ENCODE measurements at places on chromosomes 3 and 15.

DNA sequence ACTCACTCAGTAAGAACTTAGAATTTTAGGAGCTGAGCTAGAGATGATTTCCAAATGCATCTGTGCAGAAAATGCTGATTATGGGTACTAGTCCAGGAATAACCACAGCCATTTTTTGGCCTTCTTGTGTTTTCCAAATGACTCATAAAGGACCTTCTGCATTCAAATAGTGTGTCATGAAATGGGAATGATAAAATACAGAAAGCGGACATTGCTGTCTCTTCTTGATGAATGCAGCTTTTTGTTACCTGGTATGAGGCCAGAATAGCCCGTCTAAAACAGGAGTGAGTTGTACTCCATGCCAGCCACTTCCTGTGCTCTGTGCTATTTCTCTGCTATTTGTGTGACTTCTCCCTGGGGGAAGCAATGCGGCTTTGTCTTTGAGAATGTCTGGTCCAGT lies 20.5 kb upstream of the FRMD5 start:
- DNase-seq, result no peak

GRCh38 chr15:39317225-39317624 lies 263.7 kb upstream of the THBS1 start:
- no peak for DNase-seq

GRCh38 chr3:142875583-142876207 lies 13.2 kb downstream of the PCOLCE2 start:
- DNase-seq, result no peak

DNA sequence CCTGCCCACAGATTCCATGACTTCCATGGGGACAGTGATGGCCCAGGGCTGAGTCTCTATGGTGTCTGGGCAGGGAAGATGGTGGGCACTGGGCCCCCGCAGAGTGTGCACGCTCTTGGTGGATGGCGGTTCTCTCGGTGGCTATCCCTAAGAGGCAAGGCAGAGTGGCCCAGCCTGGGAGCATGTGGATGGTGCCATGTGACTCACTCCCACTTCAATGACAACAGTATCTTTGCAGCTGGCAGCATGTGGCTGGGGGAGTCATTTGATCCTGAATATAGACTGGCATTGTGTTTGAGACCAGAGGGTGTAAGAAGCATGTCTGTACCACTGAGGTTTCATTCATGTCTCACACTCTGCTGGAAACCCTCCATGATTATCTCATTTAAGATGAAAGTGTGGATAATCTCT lies 101.2 kb downstream of the CORO2B start:
- no peak for DNase-seq

- no peak for DNase-seq
Observed at GRCh38 chr3:64093825-64094712, 70.8 kb upstream of the PSMD6 start.

DNA sequence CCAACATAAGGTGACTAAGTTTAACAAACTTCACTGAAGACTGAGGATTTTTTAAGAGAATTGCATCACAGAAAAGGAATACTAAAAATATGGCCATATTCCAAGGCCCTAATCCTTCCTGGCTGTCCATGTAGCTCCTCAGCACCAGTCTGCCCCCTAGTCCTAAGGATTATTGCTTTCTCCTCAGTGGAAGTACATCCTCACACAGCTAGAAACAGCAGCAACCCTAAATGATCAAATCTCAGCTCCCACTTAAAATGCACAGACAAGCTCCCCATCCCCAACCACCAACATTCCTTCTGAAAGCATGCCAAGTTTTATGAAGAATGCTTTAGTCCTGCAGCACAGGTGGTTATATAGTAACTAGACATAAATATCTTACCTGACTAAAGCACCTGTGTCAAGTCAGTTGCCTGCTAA lies 14.7 kb downstream of the ST3GAL6 start:
- no peak for DNase-seq

- DNase-seq, result no peak
Observed at GRCh38 chr3:30597131-30597768, 9.2 kb upstream of the TGFBR2 start.

DNA sequence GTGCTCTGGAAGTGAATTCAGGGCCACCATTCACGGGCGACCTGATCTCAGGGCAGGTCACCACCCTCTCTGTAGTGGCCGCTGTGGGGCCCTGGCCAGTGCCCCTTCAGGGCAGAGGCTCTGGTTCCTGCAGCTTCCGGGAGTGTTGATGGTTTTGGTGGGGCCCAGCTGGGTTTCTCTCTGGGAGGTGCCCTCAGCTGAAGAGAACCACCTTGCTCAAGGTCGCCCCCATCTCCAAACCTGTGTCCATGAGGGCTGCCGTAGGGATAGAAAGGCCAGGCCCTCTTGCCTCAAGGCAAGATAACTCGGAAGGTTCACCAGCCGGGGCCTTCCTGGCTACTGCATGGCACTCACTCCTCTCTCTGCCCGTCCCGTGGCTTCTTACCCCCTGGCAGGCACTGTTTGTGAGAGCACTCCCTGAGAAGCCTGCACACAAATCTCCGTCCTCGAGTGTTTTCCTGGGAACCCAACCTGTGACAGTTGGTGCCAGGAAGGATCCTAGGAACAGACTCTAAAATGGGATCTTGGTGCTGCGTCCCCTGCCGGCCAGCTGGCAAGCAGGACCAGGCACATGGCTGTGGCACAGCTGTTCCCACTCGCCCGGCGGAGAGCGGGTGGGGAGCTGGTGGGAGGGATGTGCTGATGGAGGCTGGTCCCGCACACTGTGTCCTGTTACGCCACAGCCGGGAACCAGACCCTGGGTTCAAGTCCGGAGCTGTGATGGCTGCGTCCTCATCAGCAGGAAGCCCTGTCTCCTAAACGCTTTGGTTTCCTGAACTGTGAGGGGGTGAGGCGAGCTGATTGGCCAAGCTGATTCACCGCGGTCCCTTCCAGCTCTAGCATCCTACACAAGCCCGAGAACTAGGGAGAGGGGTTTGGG lies 23.2 kb upstream of the PIGZ start:
- no peak for DNase-seq

- DNase-seq, result no peak
Observed at GRCh38 chr3:169199283-169199682, 464.2 kb downstream of the MECOM start.

GRCh38 chr3:71466483-71466882 lies 117.0 kb downstream of the FOXP1 start:
- no peak for DNase-seq

GRCh38 chr3:124360155-124360554 lies 368.2 kb upstream of the ROPN1 start:
- DNase-seq, result no peak

DNA sequence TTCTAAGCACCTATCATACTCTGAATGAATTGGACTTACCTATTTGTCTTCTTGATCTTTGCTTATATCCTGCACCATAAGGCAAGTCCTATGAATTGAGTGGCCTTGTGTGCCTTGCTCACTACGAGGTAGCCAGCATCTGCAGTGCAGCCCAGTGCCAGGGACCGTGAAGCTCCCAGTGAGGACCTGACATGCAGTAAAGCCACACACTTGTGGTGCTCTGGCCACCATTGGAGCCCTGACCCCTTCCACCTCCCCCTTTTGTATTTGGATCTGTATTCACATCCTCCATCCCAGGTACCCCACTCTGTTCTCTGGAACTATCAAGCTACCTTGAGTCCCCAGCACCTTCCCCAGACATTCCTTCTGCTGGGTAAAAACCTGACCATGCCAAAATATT lies 52.1 kb downstream of the BSN start:
- DNase-seq, result no peak

GRCh38 chr3:129636082-129636481 lies 29.6 kb upstream of the PLXND1 start:
- no peak for DNase-seq

DNA sequence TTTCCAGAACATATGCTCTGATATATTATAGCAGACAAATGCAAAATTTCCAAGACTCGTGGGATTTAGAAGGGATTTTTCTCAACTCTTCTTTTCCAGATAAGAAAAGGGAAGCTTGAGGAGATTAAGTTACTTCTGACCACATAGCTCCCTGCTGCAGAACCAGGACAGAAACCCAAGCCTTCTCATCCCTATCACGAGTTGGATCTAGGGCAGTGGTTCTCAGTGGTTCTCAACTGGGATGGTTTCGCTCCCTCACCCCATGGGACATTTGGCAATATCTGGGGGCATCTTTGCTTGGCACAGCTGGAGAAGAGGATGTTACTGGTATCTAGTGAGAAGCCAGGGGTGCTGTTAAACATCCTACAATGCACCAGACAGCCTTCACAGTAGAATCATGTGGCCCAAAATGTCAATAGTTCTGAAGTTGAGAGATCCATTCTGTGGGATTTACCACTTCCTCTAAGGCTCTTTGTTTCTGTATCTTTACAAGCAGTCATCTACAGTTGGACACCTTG lies 64.2 kb downstream of the LIPC start:
- no peak for DNase-seq

- DNase-seq, result no peak
Observed at GRCh38 chr15:39792025-39792843, 9.6 kb upstream of the FSIP1 start.

DNA sequence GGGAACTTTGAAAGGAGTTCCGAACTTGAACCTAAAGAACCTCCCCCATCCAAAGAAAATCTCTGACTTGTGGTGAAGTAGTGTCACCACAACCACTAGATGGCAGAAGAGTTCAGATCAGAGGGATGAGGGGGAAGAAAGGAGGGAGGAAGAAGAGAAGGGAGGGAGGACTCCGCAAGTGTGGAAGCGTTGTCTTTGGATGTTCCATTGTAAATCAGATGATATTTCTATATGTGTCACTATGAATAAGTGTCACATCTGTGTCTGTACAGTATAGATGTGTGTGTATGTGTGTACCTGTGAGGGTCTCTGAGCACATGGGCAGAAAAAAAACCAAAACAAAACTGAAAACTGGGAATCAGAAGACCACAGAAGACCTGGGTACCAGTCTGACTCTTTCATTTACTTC lies 16.9 kb downstream of the SLC24A1 start:
- DNase-seq, result peak; percentile 28

DNA sequence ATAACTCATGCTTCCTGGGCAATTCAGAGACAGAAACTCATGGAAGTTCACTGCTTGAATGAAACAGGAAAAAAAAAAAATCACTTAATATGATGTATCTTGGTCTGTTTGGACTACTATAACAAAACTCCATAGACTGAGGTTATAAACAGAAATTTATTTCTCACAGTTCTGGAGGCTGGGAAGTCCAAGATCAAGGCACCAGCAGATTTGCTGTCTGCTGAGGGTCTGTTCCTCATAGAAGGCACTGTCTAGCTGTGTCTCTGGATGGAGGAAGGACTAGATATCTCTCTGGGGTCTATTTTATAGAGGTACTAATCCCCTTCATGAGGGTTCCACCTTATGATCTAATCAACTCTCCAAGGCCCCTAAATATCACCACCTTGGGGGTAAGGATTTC lies 119.3 kb downstream of the IGF2BP2 start:
- DNase-seq, result no peak

- no peak for DNase-seq
Observed at GRCh38 chr15:70190965-70191364, 93.2 kb upstream of the TLE3 start.

GRCh38 chr15:65835447-65835846 lies 33.8 kb upstream of the RAB11A start:
- DNase-seq, result no peak

- DNase-seq, result no peak
Observed at GRCh38 chr3:129052675-129053074, 7.9 kb upstream of the GP9 start.

Measured in NCI-H1436 treated with DMSO at 0.1 percent for 48 hours (cell line).